ENCODE measurements at places on chromosomes 13 and 19.
A peak's percentile ranks its signal among the peaks of the same experiment; 100 is the strongest.

GRCh38 chr13:50686551-50686950, 156.9 kb downstream of the DLEU7 start:
- DNase-seq = peak; percentile 18

GRCh38 chr13:23608701-23609413, 38.6 kb downstream of the TNFRSF19 start:
- no peak for DNase-seq

DNA sequence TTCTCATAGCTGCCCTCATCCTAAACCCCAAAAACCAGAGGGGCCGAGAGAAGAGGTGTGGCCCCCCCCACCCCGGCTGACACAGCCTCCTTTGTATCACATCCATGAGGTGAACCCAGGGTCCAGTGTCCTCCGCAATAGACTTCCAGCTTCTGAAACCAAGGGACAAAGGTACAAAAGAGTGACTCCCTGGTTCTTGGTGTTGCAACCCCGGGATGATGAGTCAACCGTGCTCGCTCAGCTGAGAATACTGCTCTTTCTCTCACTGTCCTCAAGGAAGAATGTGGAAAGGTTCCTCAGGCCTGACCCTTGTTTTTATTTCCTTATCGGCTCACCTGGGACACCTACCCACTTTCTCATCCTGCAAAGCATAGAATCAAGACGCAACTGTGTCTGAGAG, 5.5 kb downstream of the SLC15A1 start:
- DNase-seq = no peak

DNA sequence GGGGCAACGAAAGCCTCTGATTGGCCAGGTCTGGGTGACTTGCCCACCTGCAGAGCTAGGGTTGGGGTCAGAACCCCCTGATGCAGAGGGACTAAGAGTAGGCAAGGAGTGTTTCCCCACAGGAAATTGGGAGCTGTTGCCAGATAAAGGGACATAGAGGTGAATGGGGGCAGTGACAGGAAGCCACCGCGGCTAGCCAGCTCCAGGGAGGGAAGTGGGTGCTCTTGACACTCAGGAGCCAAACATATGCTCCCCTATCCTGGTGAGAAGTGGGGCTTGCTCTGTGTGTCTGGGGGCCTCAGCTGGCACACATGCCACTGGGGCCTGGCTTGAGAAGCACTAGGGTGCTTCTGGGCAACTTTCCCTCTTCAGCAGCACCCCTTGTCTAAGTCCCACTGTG, 26.0 kb downstream of the WDR88 start:
- no peak for DNase-seq

GRCh38 chr19:18764591-18765051, 26.5 kb downstream of the COMP start:
- no peak for DNase-seq

DNA sequence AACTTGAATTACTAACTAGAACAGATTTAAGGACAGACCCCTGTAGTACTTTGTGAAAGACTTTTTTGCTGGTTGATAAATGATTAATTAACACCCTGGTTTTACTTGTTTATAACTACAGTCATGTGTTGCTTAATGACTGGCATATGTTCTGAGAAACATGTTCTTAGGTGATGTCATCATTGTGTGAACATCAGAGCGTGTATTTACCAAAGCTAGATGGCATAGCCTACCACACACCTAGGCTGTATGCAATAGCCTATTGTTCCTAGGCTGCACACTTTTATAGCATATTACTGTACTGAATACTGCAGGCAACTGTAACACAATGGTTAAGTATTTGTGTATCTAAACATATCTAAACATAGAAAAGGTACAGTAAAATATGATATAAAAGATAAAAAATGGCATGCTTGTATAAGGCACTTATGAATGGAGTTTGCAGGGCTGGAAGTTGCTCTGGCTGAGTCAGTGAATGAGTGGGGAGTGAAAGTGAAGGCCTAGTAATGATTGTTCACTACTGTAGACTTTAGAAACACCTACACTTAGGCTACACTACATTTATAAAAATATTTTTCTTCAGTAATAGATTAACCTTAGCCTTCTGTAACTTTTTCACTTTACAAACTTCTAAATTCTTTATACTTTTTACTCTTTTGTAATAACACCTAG, 260.3 kb downstream of the KCNRG start:
- no peak for DNase-seq

DNA sequence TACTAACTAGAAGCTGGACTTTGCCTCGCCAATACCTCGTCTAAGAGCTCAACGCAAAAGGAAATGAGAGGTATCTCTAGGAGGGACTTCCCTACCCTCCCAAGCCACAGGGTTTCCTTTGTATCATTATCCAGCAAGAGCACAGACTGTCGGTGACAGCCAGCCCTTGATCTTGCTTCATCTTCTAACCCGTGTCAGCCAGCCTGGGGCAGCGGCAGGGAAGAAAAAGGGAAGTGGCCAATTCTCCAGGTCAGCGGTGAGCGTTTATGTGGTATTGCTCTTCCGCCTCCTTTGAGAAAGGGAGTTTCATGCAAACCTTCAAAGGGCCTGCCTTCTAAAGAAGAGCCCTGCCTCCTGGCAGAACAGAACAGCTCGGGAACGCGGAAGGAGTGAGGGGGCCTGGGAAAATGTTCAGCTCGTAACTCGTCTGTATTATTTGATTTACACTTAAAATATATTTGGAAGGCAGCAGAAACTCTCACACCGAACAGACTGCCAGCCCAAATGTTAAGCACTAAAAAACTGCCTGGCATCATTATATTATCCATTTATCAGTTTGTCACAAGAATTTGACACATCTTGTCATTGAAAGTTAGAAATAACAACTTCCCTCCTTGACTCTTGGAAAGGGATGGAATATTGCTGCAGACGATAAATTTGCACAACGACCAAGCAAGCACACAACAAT, 41.8 kb downstream of the EFNB2 start:
- DNase-seq = peak; percentile 7

DNA sequence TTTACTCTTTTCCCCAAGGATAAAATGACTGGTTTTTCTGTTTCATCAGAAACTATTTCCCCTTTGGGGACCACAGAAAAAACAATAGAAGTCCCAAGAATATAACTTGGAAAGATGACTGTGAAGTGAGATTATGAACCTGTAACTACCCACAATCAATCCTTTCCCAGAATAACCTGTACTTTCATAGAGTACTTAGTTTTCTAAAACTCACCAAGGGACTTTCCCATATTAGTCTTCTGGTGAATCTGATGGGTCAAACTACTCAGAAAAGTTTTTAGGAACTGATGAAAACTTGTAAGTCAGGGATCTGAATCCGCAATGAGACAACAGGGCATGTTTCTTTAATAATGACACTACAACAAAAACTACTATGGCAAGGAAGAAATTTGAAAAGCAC, 62.6 kb downstream of the STK24 start:
- peak; percentile 55 for DNase-seq

GRCh38 chr13:109198585-109198984, 569.2 kb downstream of the MYO16 start:
- DNase-seq = no peak

- no peak for DNase-seq
Measured at GRCh38 chr13:30457306-30457891, 8.3 kb downstream of the HMGB1 start.

GRCh38 chr13:91242652-91243051, 104.8 kb upstream of the MIR17HG start:
- DNase-seq = no peak

GRCh38 chr19:49056101-49056901, 1.2 kb downstream of the CGB7 start:
- peak; percentile 42 for DNase-seq

GRCh38 chr13:58655086-58655485, 1023.5 kb downstream of the PCDH17 start:
- no peak for DNase-seq

DNA sequence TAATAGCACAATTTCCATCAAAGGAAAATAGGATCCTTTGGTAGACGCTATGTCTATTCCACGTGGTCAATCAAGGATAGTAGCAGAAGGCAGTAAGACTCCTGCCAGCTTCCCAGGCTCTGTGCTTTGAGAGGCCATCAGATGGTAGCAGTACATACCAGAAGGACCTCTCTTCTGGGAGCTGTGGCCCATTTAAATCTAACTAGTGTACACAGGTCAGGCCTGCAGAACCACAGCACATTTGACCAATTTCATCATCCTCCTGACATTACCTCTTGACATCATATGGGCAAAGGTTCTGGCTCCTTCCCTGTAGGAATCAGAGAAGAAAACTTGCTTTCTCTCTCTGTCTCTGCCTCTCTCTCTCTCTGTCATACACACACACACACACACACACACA, 229.6 kb upstream of the HTR2A start:
- DNase-seq = no peak

DNA sequence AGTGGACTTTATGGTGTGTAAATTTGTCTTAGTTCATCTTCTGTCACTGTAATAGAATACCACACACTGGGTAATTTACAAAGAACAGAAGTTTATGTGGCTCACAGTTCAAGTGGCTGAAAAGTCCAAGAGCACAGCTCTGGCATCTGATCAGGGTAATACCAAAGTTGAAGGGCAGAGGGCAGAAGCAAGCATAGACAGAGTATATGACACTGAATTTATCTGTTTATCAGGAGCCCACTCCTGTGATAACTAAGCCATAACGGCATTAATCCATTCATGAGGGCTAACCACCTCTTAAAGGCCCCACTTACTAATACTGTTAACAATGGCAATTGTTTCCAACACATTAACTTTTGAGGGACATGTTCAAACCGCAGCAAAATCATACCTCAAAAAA, 4.0 kb upstream of the RFXAP start:
- peak; percentile 11 for DNase-seq
